ENCODE measurements at places on chromosomes 12 and 14.

DNA sequence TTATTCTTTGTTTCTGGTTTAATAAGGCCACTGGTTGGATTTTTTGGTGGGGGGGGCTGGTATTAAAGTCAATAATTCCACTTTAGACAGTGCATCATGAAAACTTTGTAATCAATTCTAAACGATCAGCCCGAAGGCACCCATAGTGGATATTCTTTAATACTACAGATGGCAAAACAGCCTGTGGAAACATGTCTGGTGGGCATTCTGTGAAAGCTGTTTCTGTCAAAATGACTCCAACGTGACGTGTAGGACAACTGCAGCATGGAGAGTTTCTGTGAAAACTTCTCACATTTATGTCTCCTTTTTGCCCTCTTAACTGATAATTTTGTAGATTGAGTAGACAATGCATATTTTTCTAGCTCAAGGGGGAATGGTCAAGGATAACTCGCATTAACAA is 185.8 kb upstream of the FLRT2 start:
- no peak for DNase-seq

DNA sequence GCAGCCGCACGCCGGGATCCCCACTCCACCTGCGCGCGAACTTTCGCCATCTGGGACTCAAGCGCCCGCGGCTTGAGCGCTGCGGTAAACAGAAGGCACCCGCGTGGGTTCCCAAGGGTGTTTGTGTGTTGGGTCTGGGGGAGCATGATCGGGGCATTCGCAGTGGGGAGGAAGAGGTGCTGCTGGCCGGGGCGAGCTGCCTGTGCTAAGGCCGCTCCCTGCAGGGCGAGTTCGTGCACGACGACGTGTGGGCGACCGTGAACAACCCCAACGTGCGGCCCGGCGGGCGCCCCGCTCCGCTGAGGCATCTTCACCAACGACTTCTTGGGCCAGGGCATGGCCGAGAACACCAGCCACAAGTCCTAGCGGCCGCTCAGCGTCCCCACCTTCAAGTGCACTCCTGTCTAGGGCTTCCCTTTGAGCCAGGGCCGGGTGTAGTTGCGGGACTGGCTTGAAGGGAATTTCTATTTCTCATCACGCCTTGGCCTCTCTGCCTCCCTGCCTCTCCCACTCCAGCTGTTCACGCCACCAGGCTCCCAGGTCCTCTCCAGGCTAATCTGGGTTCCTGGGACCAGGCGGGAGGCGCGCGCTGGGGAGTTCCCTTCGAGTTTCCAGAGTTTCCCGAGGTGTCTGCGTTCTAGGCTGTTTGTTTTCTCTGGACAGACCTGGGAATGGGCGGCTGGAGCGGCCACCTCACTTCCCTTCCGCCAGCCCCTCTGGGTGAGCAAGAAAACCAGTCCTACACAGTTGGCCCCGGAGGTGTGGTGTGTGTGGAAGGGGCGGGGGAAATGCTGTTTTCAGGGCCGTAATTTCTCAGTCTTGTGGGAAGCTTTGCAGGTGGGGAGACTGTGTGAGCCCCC is 417.8 kb upstream of the TMTC1 start:
- DNase-seq = no peak

- no peak for DNase-seq
These were observed 96.0 kb upstream of the PCED1B start for GRCh38 chr12:46983393-46983793.

- DNase-seq = no peak
These were observed 13.9 kb downstream of the ATL1 start for GRCh38 chr14:50573862-50574261.

- no peak for DNase-seq
These were observed 2.0 kb upstream of the PELI2 start for GRCh38 chr14:56115976-56116893.

DNA sequence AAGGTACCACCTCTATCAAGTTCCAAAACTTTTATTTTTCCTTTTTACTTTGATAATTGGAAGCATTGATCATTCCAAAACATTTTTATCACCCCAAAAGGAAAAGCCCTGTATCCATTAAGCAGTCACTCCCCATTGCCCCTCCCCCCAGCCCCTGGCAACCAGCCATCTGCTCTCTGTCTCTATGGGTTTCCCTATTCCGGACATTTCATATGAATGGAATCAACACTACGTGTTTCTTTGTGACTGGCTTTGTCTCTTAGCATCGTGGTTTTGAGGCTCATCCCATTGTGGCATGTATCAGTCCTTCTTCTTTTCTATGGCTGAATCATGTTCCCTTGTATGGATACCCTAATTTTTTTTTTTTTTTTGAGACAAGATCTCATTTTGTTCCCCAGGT is 18.0 kb upstream of the PHETA1 start:
- DNase-seq = no peak

- peak; percentile 6 for DNase-seq
These were observed 243.5 kb upstream of the CAND1 start for GRCh38 chr12:67025543-67026114.

GRCh38 chr12:80317307-80317706 is 126.7 kb upstream of the PTPRQ start:
- no peak for DNase-seq

DNA sequence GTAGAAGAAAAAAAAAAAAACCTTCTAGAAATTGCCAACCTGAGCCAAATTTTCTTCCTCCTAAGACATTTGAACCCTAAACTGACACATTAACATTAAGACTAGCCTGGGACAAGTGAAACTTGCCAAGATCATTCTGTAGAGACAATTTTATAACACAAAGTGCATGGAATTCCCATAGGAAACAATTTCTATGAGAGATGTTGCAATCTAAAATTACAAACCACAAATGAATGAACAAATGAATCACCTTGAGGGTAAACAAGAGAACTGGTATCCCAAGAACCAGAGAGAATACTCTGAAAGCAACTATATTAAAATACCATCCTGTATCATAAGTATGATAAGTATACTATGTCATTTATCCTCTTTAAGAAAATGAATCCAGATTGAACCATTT is 165.3 kb downstream of the DICER1 start:
- DNase-seq = no peak

- DNase-seq = no peak
These were observed 14.3 kb downstream of the PGF start for GRCh38 chr14:74940956-74941565.

All from naive B cell (primary cell).